Activated naive CD4-positive, alpha-beta T cell treated with anti-CD3 and anti-CD28 coated beads for 36 hours (primary cell): ENCODE measurements at places on chromosomes 7 and 10.
A peak's percentile ranks its signal among the peaks of the same experiment; 100 is the strongest.

- DNase-seq: no peak
These were observed 84.5 kb downstream of the LHFPL3 start for GRCh38 chr7:104412911-104413310.

GRCh38 chr7:143299840-143300239 lies 11.7 kb downstream of the CASP2 start:
- DNase-seq: peak; percentile 72

GRCh38 chr10:68132391-68132790 lies 23.1 kb downstream of the MYPN start:
- no peak for DNase-seq

- no peak for DNase-seq
These were observed 138.7 kb upstream of the PCLO start for GRCh38 chr7:83301416-83301815.

GRCh38 chr7:39510864-39511354 lies 55.3 kb upstream of the YAE1 start:
- DNase-seq: peak; percentile 45

DNA sequence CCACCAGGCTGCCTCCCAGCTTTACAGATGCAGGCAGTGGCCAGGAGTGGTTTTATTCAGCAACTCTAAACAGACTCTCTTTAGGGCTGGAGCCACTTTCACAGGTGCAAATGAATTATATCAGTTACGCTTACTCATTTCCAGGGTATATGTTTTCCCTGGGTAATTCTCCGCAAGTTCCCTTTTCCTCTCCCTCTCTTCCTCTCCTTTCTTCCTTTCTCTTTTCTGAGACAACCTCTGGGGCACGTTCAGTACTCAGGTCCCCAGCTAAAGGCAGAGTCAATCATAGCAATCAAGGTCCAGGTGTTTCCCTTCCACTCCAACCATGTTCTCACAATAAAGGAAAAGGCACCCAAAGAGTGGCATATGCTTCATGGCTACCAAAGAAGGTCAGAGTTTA lies 41.3 kb downstream of the PDLIM1 start:
- DNase-seq: no peak

- DNase-seq: no peak
These were observed 6.2 kb downstream of the SFR1 start for GRCh38 chr10:104128214-104128613.

DNA sequence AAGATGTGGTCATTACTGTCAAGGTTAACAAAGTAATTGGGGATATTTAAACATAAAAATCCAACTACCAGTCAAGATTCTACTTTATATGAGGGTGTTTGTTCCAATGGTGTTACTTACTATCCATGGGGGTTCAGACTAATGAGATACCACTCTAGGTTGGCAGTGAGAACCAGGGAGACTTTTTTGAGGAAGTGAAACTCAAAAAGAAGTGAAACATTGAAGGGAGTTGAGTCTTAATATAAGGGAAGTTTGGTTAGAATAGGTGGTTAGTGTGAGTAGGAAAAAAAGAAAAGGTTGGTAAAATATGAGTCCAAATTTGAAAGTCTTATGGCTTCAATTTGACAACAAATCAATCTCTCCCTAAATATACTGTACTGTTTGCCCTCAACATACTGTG lies 123.6 kb upstream of the ANK3 start:
- no peak for DNase-seq

GRCh38 chr10:48215486-48216203 lies 58.9 kb downstream of the FRMPD2 start:
- DNase-seq: peak; percentile 62

GRCh38 chr10:35059481-35059880 lies 30.7 kb downstream of the CUL2 start:
- DNase-seq: no peak

DNA sequence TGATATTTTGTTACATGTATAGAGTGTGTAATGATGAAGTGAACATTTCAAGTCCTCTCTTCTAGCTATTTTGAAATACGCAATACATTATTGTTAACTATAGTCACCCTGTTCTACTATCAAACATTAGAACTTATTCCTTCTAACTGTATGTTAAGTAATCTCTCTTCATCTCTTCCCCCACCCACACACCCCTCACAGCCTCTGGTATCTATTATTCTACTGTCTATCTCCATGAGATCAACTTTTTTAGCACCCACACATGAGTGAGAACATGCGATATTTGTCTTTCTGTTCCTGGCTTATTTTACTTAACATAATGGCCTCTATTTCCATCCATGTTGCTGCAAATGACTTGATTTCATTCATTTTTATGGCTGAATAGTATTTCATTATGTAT lies 57.7 kb upstream of the EGR2 start:
- DNase-seq: no peak
